ENCODE measurements at places on chromosomes 7 and 10.

- peak; percentile 73 for DNase-seq
These were observed at the start of gene INSYN2A for GRCh38 chr10:127196282-127197153. Gene INSYN2A (minus strand): TSS chr10:127196591. CDS start chr10:127176395, 20,196 bp downstream.

DNA sequence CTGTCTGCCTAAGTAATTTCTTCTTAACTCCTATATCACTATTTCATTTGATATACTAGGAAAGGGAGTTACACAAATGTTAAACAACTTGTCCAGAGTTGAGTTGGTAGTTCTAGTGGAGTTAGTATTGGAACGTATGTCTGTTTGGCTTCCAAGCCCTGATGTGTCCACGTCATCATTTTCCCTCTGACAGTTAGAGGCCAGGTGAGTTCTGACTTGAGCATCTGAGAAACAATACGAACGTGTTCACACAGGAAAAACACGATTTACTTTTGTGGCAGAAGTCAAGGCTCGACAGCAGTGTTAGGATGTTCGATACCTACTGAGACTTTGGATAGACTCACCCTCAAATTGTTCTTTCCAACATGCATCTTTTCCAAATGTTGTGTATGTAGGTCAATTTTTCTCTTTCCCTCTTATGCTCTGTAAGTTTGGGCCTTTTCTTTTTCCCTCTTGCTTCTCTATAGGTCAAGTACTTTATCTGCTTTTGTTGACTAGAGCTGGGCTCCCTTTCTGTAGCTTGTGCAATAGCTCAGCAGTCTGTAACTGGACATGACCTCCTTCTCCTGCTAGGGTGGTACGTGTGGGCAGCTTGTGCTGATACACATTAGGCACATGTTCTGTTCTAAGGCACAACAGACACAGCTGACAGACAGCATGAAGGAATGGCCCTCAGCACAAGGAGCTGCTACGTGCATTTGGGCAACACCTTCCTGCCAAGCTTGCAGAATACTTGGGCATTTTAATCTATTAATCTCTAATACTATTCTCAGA lies 222.9 kb downstream of the PTEN start:
- DNase-seq, result no peak

DNA sequence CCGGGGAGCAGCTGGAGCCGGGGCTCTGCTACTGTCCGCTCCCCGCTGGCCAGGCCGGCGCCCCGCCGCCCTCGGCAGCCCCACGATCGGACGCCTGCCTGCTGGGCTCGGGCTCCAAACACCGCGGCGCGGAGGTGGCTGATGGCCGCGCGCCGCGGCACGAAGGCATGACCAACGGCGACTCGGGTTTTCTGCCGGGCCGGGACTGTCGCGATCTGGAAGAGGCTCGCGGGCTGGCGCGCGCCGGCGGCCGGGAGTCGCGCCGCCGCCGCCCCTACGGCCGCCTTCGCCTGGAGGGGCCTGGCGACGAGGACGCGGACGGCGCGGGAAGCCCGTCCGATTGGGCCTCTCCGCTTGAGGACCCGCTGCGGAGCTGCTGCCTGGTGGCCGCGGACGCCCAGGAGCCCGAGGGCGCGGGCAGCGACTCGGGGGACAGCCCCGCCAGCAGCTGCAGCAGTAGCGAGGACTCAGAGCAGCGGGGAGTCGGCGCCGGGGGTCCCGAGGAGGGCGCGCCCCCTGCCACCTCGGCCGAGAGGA lies 570 bp downstream of the TBC1D12 start:
- peak; percentile 52 for DNase-seq

DNA sequence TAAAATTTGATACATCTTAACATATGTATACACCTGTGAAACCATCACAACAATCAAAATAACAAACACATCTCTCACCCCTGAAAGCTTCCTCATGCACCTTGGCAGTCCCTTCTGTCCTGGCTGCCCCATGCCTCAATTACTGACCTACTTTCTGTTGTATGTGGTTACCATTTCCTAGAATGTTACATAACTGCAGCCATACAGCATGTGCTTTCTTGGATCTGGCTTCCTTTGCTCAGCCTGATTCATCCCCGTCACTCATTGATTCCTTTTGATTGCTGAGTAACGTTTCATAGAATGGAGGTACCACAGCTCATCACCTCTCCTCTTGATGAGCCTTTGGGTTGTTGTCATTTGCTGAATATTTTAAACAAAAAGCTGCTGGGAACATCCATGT lies 165.3 kb downstream of the CELF2 start:
- no peak for DNase-seq

DNA sequence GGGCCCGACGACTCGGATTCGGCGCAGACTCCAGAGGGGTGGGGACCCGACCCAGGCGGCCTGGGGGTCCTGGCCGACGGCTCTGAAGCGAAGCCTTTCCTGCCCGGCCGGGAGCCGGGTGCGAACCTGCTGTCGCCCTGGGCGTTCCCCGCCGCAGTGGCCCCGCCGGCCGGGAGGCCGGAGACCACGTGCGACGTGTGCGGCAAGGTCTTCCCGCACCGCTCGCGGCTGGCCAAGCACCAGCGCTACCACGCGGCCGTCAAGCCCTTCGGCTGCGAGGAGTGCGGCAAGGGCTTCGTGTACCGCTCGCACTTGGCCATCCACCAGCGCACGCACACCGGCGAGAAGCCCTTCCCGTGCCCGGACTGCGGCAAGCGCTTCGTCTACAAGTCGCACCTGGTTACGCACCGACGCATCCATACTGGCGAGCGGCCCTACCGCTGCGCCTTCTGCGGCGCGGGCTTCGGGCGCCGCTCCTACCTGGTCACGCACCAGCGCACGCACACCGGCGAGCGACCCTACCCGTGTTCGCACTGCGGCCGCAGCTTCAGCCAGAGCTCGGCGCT lies 15.4 kb downstream of the ZNF316 start:
- DNase-seq, result no peak

- DNase-seq, result no peak
These were observed 96.8 kb upstream of the PCBD1 start for GRCh38 chr10:70984986-70985722.

- DNase-seq, result no peak
These were observed 2.9 kb upstream of the MIOS start for GRCh38 chr7:7563813-7564212.

All from fibroblast of skin of back (primary cell).